ENCODE measurements at places on chromosomes 16 and 17. TPM values are rescaled to one million over a fixed set of nuclear protein-coding genes. Genes with fewer than 3 reads are reported as not detected.

Gene EXOC3L1
- total RNA-seq = 2.5 TPM

Gene KRTAP3-1
- not detected for total RNA-seq

- DNase-seq = no peak
Measured at GRCh38 chr16:55686671-55687070, 30.9 kb downstream of the SLC6A2 start.

Gene KRT20
- total RNA-seq = not detected

Gene KRT9
- total RNA-seq = not detected

Gene MYH8
- total RNA-seq = not detected

- DNase-seq = no peak
Measured at GRCh38 chr16:87471278-87472141, 21.3 kb downstream of the ZCCHC14 start.

DNA sequence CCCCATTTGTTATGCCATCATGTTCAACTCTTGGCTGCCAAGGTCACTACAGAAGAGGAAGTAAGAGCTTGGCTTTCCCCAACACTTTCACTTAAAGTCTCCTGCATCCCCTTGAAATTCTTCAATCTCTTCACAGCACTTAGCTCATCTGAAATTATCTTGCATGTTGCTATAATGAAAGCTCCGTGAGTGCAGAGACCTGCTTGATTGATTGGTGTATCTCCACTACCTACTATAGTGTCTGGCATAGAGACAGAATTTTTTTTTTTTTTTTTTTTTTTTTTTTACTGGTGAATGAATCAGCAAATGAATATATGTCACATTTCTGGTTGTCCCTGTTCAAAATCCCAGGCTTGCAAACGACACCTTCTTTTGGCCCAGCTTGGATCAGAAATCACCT is 1.9 kb upstream of the SDR42E1 start:
- DNase-seq = no peak

DNA sequence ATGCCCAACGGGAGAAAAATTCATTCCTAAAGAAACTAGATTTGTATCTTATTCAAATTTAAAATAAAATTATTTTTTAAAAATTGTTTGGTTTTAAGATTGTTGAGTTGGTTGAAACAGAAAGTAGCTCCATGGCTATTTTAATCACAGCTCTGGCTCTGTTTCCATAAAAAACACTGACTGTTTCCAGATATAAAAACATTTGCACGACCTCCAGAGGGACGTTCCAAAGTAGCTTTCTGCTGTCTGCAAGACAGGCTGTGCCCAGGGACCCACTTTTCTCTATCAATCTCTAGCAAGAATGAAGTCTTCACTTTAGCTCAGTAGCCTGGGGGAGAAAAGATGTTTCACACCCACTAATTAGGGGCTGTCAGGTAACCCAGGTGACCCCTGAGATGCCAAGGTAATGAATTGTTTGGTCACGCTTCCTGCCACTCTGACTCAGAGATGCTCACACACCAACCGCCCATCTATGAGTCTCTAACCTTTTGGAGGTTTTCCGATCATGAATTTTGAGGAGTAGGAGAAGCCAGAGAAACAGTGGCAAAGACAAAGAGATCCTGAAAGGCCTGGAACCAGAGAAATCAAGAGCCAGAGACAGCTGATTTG is 220.1 kb upstream of the SOX9 start:
- DNase-seq = no peak

GRCh38 chr17:68390888-68391545 is 66.3 kb downstream of the WIPI1 start:
- DNase-seq = peak; percentile 90

- no peak for DNase-seq
Measured at GRCh38 chr16:68961778-68962402, 118.6 kb downstream of the TANGO6 start.

Gene TMEM88
- 26.3 TPM for total RNA-seq

- no peak for DNase-seq
Measured at GRCh38 chr16:55700961-55701360, 45.2 kb downstream of the SLC6A2 start.

DNA sequence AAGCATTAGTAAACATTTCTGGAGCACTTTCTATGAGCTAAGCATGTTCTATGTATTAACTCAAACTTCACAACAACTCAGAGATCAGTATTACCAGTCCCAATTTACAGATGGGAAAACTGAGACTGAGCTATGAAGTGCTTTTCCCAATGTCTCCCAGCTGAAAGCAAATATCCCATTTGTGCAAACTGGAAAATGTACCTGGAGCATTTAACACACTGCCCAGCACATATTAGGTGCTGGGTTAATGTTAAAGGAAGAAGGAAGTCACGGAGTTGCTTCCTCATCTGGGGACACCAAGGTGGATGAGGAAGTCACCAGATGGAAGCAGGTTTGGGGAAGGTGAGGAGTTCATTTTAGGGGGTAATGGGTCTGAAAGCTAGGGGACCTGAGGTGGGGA is 66.1 kb downstream of the ABCC6 start:
- no peak for DNase-seq

GRCh38 chr17:64505340-64506200 is 519 bp downstream of the DDX5 start:
- no peak for DNase-seq

DNA sequence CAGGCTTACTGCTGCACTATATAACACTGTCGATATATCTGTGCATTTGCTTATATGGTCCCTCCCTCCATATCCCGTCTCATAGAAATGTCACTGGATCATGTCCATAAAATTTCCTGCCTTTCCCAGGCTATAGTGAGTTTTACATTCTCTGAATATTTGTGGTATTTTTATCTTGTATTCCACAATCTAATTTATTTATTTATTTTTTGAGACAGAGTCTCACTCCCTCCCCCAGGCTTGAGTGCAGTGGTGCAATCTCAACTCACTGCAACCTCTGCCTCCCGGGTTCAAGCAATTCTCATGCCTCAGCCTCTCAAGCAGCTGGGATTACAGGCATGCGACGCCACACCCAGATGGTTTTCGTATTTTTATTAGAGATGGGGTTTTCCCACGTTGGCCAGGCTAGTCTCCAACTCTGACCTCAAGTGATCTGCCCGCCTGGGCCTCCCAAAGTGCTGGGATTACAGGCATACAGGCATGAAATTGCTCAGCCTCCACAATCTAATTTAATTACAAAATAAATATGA is 12.9 kb downstream of the TRIM37 start:
- DNase-seq = no peak

DNA sequence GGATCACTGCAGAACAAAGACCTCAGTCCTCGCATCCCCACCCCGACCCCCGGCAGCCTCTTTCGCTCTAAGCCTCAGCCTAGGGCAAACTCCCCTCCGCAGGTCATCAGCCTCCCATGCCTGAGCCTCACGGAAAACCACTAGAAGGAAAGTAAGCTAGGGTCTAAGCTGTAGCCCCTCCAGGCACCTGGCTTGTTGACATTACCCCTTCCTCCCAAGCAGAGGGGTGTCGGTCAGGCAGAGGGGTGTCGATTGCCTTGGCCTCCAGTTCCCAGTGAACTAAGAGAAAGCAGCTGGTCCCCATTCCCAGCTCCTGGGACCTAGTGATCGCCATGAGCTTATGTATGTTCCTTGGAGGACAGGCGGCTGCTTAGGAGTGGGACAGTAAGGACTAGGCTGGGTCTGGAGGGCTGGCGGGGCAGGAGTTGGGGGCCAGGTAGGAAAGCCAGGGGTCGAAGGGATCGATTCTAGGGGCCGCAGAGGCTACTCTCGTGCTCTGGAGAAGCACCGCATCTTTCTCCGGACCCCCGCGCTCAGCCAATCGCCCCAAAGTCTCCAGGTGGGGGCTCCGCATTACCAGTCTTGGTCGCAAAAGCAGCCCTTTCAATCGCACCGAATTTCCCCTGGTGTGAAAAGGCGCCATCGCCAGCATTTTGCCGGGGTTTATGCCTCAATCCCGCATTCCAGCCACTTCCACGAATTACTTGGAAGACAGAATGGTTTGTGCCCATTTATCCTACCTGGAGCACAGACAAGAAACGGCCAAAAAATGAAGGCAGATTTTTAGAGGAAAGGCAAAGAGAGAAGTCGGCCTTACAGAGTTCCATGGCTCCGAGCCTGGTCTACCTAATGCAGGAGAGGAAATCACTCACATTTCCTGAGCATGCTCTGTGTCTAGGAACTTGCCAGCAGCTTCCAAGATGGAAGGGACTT is 21.3 kb upstream of the HOXB13 start:
- no peak for DNase-seq

DNA sequence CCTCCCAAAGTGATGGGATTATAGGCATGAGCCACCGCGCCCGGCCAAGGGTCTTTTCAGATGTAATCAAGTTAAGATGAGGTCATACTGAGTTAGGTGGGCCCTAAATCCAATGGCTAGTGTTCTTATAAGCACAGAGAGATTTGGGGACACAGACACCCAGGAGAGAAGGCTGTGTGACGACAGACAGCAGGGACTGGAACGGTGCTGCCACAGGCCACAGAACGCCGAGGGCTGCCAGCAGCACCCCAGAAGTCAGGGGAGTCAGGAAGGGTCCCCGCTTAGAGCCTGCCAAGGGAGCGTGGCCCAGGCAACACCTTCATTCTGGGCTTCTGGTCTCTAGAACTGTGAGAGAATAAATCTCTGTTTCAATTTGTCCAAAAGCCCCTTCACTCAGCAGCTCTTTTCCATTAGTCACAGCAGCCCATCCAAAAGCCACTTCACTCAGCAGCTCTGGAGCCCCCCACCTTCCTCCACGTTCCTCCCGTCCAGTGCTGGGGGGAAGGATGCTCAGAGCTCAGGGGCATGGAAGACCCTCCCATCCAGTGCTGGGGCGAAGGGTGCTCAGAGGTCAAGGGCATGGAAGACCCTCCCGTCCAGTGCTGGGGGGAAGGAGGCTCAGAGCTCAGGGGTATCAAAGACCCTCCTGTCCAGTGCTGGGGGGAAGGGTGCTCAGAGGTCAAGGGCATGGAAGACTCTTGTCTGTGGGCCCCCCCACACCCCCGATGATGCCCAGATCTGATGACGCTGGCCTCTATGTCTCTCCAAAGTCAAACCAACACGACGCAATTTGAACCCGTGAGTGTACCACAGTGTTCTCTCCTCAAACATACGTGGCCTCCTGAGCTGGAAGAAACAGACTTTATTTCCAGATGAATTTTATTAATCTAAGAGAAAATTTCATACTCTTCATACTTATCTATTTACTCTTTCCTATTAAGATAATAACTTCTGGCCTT is 11.9 kb downstream of the RAB40B start:
- no peak for DNase-seq

Gene DNAJC7
- 60.2 TPM for total RNA-seq

GRCh38 chr16:12868788-12869187 is 32.6 kb upstream of the SHISA9 start:
- DNase-seq = no peak

- DNase-seq = no peak
Measured at GRCh38 chr17:32931686-32932085, 3.7 kb downstream of the TMEM98 start.

Gene HEATR9
- not detected for total RNA-seq

DNA sequence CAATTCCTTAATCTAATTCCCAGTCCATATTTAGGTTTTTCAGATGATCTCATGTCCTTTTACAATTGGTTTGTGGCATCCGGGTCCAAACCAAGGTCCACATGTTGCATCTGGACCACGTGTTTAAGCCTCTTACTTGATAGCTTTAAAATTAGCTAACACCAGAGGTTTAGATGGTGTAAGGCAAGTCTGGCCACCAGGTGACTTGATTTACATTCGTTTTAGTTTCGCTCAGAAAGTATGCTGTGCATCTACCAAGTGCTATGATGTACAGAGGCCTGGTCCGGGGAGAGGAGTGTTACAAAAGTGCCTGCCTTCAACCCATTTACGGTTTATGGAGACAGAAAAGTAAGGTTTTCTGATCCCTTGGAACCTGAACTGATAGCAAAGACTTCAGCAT is 878 bp upstream of the DNAJA2 start:
- DNase-seq = no peak

Gene CCDC200
- not detected for total RNA-seq

DNA sequence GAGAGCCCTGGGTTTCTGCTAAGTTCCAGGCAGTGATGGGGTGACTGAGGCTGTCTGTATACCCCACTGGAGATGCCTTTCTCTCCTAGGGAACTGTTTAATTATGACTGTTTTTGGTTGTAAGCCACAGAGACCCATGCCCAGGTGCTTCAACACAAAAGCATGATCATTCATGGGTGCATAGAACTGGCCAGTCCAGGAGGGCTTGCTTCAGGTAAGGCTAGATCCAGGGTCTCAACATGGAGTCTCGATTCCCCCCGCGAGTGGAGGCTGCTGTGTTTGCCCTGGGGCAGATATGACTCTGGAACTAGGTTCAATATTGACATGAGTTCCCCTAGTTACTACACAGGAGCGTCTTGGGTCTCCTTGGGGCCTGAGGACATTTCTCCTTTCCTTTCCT is 17.8 kb downstream of the NAGPA start:
- no peak for DNase-seq

Gene CCL17
- total RNA-seq = not detected

DNA sequence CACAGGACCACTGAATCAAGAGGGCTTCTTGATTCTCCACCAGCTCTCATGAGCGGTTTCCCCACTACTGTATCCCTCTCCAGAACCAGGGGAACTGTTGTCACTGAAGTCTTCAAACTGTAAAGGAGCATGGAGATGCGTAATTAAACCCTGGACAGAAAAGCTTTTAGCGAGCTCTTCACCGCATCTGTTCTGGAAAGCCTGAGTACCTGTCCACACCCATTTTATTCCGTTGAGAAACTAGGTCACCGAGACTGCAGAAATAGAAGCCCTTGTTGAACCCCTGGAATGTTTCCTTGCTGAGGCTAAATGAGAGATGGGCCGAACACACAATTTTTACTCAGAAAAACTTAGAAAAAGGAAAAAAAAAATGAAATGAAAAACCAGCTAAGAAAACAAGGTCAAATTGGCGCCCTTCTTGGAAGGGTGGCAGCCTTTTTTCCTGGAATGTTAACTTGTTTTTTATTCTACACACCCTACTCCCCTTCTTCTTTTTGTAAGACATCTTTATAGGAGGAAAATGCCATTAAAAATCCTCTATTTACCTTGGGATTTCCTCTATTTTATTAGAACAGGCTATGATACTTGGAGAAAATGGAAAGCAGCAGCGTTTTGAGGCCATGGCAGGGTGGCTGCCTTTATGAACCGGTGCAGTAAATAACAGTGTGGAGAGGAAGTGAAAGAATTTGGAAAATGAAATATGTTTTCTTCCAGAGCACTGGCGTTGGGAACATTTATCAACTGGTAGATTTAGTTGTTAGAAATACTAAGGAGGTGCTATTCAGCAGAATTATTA is 52.6 kb upstream of the CRISPLD2 start:
- no peak for DNase-seq

DNA sequence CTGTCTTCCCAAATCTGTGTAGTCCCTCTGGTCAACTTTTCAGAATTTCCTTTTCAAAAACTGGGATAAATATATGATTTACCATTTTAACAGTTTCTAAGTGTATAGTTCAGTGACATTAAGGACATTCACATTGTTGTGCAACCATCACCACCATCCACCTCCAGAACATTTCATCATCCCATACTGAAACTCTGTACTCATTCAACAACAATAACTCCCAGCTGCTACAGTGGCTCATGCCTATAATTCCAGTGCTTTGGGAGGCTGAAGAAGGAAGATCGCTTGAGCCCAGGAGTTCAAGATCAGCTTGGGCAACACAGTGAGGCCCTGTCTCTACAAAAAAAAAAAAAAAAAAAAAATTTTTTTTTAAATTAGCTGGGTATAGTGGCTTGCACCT is 131.0 kb downstream of the AATF start:
- no peak for DNase-seq
